Muscle of arm (tissue), 14 donors: ENCODE measurements at places on chromosomes 3 and 15. TPM values are rescaled to one million over a fixed set of nuclear protein-coding genes. Genes with fewer than 3 reads are reported as not detected.

ACKR4 gene
- polyA plus RNA-seq: not detected

ZNF501 gene
- polyA plus RNA-seq: 7.0 TPM

CAV3 gene
- polyA plus RNA-seq: 247 TPM

DUOXA2 gene
- polyA plus RNA-seq: not detected

TPRG1 gene
- 3.0 TPM for polyA plus RNA-seq

SLC22A14 gene
- polyA plus RNA-seq: not detected

GRCh38 chr3:130379274-130379673 is 33.8 kb downstream of the COL6A5 start:
- no peak for DNase-seq

DNA sequence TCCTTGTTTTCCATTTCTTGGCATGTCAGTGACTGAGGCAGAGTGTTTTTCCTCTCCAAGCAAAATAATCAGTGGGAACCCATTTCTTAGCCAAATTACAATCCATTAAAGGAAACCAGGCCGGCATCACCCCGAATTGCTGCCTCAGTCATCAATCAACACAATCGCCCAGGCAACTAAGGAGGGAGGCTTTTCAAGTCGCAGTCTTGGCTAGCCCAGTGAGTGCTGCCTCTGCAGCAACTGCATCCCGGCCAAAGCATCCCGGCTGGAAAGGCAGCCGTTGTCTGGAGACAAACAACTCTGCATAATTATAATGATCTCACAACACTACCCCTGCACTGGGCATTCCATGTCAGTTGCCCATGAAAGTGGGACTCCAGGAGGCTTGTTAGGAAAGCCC is 213.5 kb upstream of the PRICKLE2 start:
- no peak for DNase-seq

GRCh38 chr3:17399586-17399985 is 342.8 kb downstream of the TBC1D5 start:
- DNase-seq: no peak

DNA sequence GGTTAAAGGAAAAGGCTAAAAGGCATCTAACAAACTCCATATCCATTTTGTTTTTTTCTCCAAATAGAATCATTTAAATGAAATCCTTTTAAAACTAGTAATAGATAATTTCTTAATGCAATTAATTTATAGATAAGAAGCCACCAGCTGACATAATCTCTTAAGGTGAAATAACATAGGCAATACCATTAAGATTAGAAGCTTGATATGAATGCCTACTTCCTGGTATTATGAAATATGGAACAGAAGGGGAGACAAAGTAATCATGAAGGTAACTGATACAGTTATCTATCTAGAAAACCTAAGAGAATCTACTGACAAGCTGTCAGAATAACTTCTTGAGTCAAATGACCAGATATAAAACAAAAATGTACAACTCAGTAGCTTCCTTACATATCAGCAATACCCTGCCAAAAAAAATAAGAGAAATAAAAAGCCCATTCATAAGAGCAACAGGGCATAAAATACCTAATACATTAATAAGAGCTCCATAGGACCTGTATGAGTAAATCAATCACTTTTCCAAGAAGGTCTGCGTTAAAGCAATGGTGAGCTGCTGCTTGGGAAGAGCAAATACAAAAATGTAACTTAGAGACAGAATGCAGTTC is 10.7 kb downstream of the EHD4 start:
- DNase-seq: no peak

DNA sequence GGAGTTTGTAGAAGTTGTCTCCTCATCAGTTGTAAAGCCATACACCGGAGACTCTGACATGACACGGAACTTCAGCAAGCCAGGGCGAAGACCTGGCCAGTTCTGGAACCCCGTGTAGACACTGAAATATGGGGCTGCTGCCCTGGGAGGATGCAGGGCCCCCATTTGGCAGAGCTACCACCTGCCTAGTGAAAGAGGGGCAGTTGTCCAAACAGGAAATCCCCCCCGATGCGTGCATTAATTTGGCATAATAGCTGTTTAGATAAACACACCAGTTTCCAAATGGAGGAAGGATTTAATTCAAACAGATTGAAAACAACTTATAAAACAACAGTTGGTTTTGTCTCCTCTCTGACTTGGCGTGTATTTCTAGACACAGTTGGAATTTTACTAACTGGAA is 357.2 kb downstream of the GABRG3 start:
- no peak for DNase-seq

GRCh38 chr3:157045238-157045850 is 114.6 kb downstream of the CCNL1 start:
- DNase-seq: no peak

- DNase-seq: no peak
Observed at GRCh38 chr15:39919411-39919747, 687 bp downstream of the GPR176 start.

DNA sequence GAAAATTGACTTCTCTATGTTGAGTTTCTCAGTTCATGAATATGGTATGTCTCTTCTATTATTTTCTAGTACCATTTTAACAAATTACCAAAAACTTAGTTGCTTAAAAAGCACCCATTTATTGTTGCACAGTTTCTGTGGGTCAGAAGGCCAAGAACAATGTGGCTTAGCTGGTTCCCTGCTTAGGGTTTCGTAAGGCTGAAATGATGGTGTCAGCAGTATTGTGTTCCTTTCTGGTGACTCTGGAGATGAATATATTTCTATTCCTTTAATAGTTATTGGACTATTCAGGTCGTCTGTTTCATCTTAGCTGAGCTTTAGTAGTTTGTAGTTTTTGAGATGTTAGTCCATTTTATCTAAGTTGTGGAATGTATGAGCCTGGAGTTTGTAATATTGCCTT is 44.9 kb downstream of the IL1RAP start:
- no peak for DNase-seq

DNA sequence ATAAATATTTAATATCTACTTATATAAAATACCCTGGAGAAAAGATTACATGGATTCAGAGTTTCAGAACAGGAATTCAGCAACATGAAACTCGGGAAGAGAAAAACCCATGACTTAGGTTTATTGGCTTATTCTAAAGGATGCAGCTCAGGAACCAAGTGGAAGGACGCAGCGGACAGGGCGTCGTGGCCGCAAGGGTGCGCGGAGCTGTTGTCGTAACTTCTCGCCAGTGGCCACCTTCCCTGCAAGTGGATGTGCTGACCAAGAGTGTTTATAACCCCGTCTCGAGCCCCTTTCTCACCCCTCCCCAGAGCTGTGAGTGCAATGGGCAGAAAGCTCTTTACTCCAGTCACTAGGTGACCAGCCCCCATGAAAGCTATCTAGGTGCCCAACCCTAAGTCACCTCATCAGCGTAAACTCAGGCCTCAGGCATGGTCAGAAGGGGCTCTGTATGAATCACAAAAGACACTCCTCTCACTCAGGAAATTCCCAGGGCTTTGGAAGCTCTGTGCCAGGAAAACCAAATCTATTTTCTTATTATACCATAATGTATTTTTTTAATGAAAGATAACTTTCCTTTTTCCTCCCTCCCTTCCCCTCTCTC is 77.3 kb downstream of the CHRNA7 start:
- DNase-seq: no peak

- no peak for DNase-seq
Observed at GRCh38 chr15:95565016-95565600, 765.4 kb upstream of the NR2F2 start.
